ENCODE measurements at places on chromosomes 7 and 10.

DNA sequence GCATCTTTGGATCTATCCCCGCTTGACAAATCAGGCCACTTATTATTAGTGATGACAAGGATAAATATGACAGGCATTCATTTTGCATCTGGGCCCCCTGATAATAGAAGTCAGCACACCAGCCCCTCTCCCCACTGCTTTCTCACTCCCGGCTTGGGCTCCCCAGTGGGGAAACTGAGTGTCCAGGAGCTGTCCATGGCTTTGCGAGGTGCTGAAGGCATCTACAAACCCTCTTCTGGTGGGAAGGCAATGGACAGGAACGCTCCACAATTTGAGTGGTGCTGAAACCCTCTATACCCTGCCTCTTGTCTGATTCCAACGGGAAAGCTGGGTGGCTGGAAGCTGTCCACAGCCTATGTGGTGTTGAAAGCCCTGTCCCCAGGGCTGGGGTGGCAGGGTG is 61.7 kb upstream of the PCBD1 start:
- no peak for DNase-seq

DNA sequence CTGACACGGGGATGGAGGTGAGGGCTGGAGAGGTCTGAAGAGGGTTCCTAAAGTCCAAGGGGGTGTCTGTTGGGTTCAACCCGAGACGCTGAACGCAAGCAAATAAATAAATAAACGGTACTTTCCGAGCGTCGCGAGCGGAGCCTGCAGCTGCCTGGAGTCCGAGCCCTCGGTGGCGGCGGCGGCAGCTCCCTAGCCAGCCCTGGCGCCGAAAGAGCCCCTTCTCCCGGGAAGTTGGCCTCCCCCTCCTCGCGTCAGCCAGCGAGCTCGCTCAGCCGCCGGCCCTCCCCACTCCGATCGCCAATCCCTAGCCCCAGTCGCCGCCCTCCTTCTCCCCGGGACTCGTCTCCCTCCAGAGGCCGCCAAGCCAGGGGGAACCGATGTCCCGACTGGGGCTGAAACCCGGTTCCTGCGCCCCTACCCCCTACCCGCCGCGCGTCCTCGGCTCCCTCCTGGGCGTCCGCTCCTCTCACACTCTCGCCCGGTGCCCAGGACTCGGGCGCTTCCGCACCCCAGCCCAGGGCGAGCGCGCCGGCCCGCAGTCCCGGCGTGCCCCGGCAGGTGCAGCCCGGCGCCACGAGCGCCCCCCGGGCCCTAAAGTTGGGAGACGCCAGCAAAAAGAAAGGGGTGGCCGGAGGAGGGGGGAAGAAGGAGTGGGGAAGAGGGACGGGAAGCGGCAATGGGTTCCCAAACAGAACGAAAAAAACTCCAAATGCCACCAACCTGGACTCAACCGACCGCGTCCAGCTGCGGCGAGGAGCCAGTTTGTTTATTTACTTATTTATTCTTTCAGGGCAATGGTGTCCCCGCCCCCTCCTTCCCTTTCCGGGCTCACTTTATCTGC is at the start of gene GFRA1:
TSS of gene GFRA1 (minus strand) at position 767 of the 844 bp plus-strand sequence. CDS start 1,177 bp downstream, outside the sequence.
- no peak for DNase-seq

DNA sequence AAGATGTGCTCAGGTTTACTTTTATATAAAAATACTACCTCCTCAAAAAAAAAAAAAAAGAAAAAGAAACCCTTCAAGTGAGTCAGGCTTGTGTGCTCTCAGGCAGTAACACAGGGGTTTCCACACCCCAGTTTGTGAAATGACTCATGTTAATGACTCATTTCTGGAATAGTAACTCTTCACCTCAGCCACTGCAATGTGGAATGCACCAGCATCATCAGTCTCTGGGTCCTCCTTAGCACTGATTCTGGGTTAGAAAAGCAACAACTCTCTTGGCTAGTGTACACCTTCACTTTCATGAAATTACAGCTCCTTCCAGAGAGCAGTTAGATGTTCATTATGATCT is 110.6 kb downstream of the EMX2 start:
- DNase-seq = peak; percentile 88

DNA sequence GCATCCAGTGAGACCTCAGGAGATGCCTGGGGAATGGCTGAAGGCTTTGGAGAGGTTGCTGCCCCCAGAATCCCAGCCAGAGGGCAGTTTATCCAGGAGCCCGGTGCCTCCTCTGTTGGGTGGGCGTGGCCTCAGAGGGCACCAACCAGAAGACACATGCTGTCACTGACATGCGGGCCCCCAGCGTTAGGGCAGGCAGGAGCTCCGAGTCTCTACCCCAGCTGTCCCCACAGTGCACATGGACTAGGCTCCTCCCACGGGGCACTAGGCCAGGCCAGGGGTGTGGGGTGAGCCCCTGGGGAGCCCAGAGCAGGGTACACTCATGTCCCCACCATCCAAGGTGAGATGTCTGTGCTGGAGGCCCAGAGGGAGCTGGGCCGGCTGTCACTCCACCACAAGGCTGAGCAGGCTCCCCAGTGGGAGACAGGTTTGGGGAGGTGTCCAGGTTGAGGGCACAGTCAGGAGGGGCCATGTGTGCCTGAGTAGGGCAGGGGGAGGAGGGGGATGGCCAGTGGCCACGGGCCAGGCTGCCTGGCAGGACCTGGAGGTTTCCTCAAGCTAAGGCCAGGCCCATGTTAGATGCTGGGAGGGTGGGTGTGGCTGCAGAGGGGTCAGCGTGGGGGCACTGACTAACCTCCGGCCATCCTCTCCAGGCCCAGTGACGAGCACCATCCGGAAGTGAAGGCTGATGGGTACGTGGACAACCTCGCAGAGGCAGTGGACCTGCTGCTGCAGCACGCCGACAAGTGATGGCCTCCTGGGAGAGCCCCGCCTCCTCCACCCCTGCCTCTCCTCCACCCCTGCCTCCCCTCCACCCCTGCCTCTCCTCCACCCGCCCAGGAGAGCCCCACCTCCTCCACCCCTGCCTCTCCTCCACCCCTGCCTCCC is 131.3 kb downstream of the FAM53B start:
- DNase-seq = peak; percentile 56

DNA sequence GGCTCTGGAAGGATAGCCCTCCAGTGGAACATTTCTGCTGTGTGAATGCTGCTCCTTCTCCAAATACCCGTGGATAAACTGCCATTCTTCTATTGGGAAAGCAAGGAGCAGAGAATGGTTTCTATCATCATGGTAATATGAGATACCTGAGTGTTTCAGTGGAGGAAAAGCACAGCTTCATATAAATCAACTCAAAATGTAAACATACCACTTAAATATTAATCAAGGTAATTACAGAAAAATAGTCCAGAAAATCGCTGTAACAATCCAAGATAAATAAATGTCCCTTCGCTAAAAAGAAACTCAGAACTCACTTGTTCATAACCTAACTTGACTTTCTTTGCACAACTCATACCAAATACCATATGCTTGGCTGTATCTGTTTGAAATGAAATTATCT is 635.8 kb downstream of the PARD3 start:
- DNase-seq = no peak

GRCh38 chr7:37758501-37759045 is 75.0 kb downstream of the GPR141 start:
- no peak for DNase-seq

DNA sequence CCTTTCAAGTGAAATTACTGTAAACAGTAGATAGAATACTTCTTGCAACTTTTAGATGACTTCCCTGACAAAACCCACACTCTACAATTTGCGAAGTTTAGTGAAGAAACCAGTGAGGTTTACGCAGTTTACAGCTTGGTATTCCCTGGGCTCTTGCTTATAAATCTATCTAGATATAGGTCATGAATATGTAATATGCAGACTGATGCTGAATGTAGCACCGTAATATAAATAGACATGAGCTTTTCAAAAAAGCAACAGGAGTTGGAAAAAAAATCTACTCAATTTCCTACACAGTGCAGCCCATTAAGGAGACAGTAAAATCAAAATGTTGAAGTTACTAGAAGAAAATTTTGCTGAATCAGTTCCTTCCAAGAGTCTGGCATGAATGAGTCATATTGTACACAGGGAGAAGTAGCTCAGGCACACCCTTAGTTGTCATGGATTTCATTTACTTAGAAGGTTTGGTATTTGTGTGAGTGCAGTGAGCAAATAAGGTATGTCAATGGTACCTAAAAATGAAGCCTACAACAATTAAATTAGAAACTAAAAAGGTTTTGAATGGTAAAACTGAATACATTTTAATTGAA is 67.7 kb upstream of the NEUROD6 start:
- DNase-seq = peak; percentile 26

DNA sequence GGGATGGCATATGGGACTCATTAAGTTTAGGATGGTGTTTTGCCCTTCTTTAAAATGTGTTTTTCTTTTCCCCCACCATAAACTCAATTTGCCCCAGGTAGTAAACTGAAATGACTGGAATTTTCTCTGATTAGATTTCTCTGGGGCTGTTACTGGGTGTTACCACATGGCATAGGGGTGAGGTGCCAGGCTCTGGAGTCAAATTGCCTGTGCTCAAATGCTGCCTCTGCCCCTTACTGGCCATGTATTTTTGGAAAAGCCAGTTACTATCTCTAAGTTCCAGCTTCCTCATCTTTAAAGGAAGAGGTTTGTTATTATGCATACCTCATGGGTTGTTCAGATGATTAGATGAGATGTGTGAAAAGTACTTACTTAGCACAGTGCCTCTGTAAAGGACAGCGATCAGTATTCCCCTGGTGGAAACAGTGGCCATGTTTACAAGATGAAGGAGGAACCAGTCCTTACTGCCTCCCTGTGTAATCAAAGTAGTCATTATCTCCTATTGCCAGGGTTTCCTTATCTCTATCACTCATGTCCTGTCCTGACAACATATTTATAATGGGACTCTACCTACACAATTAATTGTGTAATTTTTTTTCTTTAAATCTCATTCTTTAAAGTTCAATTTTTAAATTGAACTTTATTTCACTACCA is 352.0 kb downstream of the KCNMA1 start:
- no peak for DNase-seq

GRCh38 chr7:93036807-93037206 is 81.0 kb downstream of the SAMD9 start:
- DNase-seq = peak; percentile 69

DNA sequence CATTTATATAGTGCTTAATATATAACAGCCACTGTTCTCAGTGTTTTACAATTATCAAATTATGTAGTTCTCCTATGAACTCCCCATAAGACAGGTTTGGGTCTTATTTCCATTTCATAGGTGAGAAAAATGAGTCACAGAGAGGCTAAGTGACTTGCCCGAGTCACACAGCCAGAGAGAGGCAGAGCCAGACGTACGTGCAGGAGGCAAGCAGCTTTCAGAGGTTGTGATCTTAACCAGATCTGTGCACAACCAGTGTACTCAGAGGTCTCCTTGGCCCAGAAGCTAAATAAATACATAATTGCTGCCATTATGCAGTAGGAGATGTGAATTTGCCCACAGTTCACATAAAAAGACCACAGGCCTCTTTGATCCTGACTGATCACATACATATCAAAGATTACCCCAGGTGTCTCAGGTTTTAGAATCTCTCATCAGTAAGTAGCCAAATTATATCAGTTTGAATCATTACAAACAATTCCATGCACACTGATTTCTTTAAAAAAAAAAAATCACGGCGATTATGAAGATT is 304.7 kb upstream of the AOAH start:
- peak; percentile 88 for DNase-seq

DNA sequence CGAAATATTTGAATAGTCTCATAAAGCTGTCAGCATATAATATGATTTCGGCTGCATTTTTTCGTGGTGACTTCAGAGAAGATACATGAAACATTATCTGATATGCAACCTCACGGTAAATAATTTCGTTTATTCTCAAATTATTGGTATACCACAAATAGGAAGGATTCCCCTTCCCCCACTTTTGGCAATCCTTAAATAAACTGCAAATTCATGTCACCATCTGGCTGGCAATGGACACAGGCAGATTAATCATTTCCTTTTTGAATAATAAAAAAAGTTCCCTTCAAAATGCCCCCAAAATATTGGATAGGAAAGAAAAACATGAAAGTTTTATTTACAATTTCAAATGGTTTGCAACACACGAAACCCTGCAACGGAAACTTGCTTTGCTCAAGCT is 234.5 kb upstream of the MEOX2 start:
- DNase-seq = no peak
